Amygdala (tissue), 56 donors: ENCODE measurements at places on chromosomes 7 and 10.

- no peak for DNase-seq
These were observed 29.6 kb upstream of the ZNF273 start for GRCh38 chr7:64873517-64873916.

GRCh38 chr7:77245015-77245755 lies 45.6 kb upstream of the FGL2 start:
- DNase-seq = no peak

GRCh38 chr10:126092366-126093215 lies 196.2 kb downstream of the FANK1 start:
- no peak for DNase-seq

DNA sequence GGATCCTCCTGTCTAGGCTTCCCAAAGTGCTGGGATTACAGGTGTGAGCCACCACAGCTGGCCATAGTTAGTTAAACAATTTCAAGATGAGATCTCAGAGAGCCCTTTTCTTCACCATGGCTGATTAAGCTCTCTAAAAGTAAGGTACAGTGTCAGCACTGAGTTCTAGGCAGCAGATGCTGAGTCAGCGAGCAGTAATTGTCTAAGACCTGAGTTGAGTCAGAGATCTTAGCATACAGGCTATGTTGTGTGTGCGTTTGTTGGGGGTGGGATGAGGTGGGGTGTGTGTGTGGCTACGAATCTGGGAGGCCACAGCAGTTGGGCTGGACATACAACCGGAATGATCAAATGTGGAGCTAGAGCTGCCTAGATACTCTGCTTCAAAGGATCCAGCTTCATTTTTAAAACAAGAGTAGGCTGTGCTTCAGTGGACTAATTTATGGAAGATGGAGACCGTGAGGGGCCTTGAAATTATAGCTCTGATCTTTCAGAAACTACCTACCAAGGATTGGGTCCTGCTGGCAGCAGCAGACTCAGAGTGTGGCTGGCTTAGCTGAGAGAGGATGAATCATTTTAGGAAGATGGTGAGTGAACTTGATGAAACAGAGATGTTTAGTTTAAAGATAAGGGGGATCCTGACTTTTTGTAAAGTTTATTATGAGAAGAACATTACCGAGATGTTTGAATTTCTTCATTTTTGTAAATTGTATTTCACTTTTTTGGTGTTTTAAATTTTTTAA lies 17.5 kb upstream of the MTPN start:
- no peak for DNase-seq

GRCh38 chr7:13466874-13467547 lies 522.5 kb downstream of the ETV1 start:
- DNase-seq = no peak

GRCh38 chr7:77532247-77532646 lies 4.8 kb upstream of the PTPN12 start:
- DNase-seq = no peak

GRCh38 chr7:91864070-91864469 lies 16.4 kb downstream of the MTERF1 start:
- DNase-seq = no peak

DNA sequence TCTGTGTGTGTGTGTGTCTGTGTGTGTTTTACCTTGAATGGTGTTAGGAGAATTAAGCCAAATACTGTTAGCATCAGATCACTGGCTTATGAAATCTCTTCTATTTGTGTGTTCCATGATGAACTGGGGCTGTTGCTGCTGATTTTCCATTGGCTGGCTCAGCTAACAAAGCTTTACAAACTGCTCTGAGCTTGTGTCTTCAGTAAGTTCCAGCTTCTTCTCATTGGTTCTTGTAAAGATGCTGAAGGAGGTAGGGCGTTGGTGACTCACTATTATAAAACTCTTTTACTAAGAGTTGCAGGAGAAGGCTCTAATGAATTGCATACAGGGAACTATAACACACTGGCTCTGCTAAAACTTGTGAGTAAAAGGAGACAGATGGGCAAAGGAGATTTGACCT lies 136.4 kb upstream of the PRKCQ start:
- no peak for DNase-seq

GRCh38 chr7:151440799-151441445 lies 981 bp upstream of the CRYGN start:
- DNase-seq = no peak

DNA sequence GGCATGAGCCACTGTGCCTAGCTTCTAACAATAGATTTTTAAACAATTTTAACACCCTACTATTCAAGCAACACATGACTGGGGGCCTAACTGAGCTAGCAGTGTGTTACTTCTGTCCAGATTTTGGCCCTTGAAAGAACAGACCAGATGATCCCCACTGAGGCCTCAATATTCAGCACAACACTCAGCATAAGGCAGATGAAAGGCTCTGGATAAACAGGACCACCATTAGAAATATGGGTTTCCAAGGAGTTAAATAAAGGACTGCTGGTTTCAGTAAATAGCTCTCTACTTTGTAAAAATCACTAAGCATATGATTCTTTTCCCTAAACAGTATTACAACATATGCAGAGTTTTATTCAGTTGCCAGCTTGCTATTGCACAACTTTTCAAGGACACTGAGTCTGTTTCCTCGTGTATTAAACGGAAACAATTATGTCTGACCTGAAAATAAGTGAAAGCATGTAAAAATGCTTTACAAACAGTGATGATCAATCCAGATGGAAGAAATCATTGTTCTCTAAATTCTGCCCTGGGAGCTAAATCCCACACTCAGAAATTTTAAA lies 23.8 kb upstream of the FZD1 start:
- DNase-seq = no peak
